ENCODE measurements at places on chromosomes 1 and 21.
A peak's percentile ranks its signal among the peaks of the same experiment; 100 is the strongest.

DNA sequence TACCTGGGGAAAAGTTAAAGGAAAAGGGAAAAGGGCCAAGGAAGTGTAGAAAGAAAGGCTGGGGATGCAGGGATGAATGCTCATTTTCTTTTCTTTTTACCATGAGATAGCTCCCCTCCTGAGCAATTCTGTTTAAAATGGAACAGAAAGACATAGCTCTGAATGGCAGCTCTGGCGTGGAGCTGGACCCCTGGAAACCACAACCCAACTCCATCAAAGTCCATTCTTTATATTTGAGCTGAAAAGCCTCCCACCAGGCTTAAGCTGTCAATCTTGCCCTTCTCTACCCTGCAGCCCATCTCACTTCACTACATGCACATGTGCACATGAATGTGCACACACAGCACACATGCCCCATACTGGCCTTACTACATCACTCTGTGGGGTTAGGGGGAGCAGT lies 69.2 kb downstream of the TNR start:
- no peak for DNase-seq

DNA sequence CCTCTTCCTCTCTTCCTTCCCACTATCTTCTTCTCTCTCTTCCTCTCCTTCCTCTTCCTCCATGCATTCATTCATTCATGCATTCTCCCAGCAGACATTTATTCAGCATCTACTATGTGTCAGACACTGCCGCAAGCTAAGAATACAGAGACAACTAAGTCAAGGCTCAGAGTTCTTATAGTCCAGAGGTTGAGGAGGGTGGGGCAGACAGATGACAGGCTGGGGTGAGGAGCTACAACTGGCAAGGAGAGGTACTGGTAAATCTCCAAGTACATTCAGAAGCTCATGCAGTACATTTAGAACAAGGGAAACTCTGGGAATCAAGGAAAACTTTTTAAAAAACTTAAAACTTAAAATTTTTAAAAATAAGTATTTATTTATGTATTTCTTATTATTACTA lies 56.4 kb upstream of the FMOD start:
- DNase-seq: no peak

- DNase-seq: peak; percentile 36
Measured at GRCh38 chr1:109624201-109625010, 4.8 kb downstream of the AMPD2 start.

DNA sequence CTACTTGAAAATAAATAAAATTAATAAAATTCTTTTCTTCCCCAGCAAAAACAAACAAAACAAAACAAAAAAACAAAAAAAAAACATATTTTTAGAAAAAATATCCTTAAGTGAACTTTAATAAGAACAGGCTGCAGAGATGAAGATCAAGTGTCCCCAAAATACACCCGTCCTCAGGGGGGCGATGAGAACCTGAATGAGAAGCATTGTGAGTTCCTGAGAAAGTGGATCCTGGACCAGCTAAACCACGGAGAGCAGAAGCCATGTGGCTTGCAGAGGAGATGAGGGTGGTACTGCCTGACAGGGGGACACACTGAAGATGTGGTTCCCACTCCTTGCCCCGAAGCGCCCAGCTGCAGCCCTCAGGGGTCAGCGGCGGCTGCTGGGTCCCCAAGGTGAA lies 89.3 kb downstream of the ITPKB start:
- DNase-seq: peak; percentile 64

- DNase-seq: no peak
Measured at GRCh38 chr1:64484651-64485050, 14.7 kb downstream of the CACHD1 start.

GRCh38 chr1:18085387-18086074 lies 22.1 kb upstream of the IGSF21 start:
- DNase-seq: no peak

- DNase-seq: no peak
Measured at GRCh38 chr1:232786845-232787455, 18.3 kb upstream of the MAP10 start.

GRCh38 chr1:104163912-104164476 lies 414.3 kb downstream of the AMY1C start:
- DNase-seq: no peak

DNA sequence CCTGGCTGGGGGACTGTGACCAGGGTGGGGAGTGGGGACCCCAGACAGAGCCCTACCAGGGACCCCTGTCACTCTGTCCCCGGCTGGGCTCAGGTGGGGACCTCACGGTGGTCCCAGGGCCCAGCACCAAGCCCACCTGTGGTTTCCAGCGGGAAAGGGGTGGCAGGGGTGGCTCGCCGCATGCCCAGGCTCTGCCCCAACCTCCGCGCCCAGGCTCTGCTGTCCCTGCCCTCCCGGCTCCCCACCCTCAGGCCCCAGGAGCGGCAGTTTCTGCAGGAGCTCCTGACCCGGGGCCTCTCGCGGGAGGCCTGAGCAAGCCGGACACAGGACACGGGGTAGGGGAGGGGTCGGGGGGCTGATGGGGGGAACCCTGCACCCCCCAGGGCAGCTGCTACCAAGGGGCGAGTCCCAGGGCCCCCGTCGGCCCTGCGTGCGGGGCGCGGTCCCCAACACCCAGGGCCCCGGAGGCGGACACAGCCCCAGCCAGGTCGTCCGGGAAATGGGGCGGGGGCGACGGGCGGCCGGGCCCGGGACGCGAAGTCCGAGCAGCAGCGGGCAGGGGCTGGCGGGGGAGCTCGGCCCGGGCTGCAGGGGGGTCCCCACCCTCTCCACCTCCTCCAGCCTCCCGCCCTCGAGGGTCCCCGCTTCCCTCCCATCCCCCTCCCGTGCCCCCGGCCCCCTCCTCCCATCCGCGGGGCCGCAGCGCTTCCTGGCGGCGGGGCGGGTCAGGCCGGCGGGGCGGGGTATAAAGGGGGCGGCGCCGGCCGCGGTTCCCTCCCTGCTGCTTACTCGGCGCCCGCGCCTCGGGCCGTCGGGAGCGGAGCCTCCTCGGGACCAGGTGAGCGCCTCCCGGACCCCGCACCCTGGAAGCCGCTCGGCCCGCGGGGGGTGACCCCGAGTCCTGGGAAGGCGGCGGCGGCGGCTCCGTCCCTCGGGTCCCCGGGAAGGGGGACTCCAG lies at the start of gene COL6A2:
TSS of gene COL6A2 (plus strand) at position 777 of the 958 bp plus-strand sequence.
- no peak for DNase-seq

GRCh38 chr1:17393230-17393629 lies 21.2 kb downstream of the PADI6 start:
- no peak for DNase-seq

DNA sequence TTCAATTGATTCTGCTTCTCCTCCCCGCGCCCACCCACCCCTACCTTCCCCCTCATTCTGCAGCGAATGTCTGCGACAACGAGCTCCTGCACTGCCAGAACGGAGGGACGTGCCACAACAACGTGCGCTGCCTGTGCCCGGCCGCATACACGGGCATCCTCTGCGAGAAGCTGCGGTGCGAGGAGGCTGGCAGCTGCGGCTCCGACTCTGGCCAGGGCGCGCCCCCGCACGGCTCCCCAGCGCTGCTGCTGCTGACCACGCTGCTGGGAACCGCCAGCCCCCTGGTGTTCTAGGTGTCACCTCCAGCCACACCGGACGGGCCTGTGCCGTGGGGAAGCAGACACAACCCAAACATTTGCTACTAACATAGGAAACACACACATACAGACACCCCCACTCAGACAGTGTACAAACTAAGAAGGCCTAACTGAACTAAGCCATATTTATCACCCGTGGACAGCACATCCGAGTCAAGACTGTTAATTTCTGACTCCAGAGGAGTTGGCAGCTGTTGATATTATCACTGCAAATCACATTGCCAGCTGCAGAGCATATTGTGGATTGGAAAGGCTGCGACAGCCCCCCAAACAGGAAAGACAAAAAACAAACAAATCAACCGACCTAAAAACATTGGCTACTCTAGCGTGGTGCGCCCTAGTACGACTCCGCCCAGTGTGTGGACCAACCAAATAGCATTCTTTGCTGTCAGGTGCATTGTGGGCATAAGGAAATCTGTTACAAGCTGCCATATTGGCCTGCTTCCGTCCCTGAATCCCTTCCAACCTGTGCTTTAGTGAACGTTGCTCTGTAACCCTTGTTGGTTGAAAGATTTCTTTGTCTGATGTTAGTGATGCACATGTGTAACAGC lies 339.9 kb downstream of the NTNG1 start:
- DNase-seq: no peak

GRCh38 chr1:119466445-119466844 lies 40.6 kb upstream of the HSD3B1 start:
- DNase-seq: no peak

- no peak for DNase-seq
Measured at GRCh38 chr21:31760931-31761330, 29.0 kb upstream of the SCAF4 start.

DNA sequence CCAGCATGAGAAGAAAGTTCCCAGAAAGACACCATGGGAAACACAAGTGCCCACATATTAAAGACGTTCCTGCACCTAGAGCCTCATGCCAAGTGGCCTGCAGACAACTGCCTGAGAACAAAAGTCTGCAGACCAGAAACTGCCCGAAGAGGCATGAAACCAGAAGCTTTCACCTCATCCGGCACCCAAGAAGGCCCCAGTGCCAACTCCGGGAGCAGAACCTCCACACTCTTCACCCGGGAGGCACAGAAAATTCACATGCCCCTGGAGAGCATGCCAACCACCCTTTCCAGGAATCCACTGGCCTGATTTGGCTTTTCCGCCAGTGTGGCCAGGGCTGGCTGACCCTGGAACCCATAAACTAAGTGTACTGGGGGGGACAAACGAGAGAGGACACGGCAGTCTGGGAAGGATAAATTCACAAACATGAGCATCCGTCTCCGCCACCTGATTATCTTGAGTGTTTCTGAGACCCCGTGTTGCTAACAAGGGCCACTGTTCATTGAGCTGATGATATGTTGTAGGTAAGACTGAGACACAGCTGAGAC lies 6.8 kb downstream of the TFF2 start:
- DNase-seq: no peak

DNA sequence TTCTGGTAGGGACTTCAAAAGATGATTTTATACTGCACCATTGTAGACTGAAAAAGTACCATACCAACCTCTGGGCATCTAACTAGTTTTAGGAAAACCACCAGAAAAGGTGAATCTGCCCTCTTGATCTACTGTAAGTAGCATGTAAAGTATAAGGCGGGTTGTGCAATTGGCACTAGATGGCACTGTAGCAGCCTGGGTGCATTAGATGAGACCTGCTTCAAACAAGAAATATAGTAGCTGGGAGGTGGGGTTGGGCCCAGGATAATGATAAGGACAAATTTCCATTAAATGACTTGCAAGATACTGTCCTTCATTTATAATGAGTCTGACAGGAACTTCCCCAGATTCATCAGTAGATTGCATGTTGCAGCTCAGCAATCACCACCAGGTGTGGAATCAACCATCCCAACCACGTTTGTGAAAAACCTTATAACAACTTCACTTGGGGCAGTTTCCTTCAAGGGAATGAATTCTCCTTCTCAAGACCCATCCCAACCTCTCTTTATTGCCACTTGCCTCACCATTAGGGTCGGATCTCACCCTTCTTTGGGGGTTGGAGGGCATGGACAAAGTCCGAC lies 37.3 kb upstream of the IL10 start:
- DNase-seq: peak; percentile 73

GRCh38 chr1:154263465-154264332 lies 8.7 kb upstream of the HAX1 start:
- DNase-seq: peak; percentile 37

DNA sequence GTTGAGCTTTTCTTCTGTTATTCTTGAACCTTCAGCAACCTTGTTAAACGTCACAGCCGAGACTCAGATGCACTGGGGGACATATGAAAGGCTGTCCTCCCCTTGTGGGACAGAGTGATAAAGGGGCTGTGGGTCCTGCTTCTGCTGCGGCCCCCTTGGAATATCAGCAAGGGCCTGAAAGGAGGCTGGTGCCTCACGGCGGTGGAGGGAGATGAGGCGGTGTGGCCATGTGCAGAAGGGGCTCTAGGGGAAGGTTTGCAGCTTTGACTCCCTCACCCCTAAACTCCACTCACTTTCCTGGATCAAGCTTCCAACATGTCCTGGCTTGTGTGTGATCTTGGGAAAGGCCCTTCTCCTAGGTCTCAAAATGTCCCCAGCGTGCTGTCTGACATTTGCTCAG lies 270.7 kb upstream of the CSF3R start:
- no peak for DNase-seq

- DNase-seq: no peak
Measured at GRCh38 chr1:46102769-46103476, 29.5 kb downstream of the PIK3R3 start.

GRCh38 chr1:24771574-24771973 lies 26.3 kb downstream of the CLIC4 start:
- no peak for DNase-seq

DNA sequence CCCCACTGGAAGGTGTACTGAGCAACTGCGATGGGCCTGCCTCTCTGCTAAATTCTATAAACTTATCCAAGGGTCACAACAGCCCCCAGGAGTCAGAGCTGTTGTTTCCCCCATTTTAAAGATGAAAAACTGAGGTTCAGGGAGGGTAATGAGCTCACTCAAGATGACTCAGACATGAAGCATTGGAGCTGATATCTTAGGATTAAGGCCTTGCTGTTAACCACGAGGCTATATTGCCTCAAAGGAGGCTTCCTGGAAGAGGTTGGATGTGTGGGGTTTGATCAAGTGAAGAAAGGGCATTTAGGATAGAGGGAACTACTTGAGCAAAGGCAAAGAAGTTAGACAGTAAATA lies 6.7 kb downstream of the LDLRAP1 start:
- peak; percentile 68 for DNase-seq

DNA sequence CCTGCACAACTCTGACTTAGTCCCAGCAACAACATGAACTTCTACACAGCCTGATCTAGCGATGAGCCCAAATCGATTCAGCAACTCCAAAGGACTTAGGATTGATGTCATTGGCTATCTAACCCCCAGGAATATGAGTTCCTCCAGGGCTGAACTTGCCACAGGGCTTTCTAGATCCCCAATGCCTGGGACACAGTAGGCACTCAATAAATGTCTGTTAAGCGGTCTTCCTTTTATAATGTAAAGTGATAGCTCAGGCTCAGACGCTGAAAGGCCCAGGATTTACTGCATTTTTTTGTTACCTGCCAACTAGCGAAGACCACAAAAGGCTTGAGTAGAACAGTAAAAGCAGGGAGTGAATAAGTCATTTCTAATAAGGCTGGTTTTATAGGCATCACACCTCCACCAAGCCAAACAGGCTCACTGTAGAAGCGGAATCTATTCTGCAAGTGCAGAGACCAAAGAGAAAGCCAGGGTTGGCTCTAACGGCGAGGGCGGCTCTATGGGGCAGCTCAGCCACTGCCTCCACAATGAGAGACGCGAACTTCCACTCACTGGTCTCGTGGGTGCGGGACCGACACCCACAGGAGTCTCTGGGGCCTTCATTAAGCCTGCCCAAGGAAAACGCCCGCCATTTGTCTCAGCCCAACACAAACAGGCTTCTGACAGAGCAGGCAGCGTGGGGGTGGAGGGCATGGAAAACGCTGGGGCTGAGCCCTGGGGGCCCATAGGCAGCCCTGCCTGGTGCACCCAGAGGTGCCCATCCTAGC lies 52.0 kb downstream of the HLCS start:
- no peak for DNase-seq

- DNase-seq: peak; percentile 78
Measured at GRCh38 chr1:149844101-149844500, 55.3 kb upstream of the BOLA1 start.

DNA sequence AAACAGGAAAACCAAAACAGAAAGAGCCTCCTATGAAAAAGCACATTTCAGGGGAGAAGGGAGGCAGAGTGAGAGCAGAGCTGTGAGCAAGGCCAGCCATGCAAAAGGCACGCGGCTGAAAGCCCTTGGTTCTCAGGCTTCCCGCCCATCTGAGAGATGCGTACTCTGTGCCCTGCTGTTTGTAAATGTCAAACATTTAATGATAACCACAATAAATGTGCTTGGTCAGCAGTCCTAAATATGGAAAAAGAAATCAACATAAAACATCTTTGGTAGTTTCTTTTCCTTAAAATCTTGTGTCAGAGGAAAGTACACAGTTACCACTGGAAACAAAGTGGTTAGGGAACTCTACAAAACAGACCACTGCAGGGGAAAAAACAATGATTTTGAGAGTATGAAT lies 283.1 kb downstream of the DSCAM start:
- no peak for DNase-seq
